Kidney (tissue), 22 donors: ENCODE measurements at places on chromosomes 7 and 10. TPM values are rescaled to one million over a fixed set of nuclear protein-coding genes. Genes with fewer than 3 reads are reported as not detected.

GRCh38 chr10:113438652-113439051 lies 114.2 kb upstream of the HABP2 start:
- DNase-seq: no peak

- DNase-seq: no peak
Measured at GRCh38 chr10:133315847-133316246, 7.1 kb downstream of the ZNF511 start.

GRCh38 chr10:70699063-70699658 lies 26.9 kb downstream of the ADAMTS14 start:
- no peak for DNase-seq

DNA sequence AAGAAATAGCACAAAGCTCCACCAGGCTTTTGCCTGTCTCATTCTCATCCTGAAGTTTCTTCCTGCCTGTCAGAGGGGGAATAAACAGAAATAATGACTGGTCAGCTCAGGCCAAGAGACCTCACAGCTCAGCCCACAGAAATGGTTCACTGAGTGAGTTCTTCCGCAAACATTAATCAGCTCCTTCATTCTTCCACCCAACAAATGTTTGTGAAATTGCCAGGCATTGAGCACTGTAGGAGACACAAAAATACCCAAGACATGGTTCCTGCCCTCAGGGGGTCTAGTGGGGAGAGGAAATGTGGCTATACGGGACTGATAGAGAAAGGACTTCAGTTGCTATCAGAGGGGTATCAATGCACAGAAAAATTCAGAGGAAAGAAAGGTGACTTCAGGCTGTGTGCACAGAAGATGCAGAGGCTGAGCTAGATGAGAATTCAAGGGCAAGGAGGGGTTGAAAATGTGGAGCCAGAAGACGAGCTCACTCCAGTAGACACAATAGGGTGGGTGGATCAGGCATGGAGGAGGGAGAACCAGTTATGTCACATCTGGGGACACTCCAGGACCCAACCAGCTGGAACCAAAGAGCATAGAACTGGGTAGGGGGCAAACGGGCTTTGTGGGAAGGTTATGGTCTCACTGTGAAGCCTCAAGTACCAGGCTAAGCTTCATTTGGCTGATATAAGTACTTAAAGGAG lies 20.9 kb downstream of the MYOF start:
- DNase-seq: no peak

DNA sequence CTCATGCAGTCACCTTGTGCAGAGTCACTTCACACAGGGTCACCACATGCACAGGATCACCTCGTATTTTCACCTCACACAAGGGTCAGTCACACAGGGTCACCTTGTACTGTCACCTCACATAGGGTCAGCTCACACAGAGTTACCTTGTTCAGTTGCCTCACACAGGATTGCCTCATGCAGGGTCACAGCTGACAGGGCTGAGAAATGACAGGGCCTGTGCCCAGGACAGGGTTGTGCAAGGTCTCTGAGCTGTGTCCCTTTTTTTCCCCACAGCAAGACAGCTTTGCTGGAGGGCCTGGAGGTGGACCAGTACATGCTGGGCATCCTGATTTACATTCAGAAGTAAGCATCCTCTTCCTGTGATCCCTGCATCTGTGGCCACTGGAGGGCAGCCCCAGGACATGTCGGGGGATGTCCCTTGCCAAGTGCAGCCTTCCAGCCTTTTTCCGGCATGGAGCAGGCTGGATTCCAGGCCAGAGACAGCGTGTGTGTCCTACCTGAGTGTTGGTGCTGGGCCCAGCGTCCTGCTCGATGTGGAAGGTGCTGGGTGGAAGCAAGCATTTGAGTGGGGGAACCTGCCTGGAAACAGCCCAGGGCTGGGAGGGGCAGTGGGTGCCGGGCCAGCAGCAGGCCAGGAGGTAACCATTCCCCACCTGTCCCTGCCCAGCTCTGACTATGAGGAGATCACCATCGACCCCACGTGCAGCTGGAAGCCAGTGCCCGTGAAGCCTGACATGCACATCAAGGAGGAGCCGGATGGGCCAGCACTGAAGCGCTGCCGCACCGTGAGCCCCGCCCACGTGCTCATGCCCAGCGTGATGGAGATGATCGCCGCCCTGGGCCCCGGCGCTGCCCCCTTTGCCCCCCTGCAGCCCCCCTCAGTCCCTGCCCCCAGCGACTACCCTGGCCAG lies 16.3 kb downstream of the ZMIZ2 start:
- DNase-seq: no peak

GRCh38 chr7:98629001-98629431 lies 11.9 kb downstream of the NPTX2 start:
- no peak for DNase-seq

DNA sequence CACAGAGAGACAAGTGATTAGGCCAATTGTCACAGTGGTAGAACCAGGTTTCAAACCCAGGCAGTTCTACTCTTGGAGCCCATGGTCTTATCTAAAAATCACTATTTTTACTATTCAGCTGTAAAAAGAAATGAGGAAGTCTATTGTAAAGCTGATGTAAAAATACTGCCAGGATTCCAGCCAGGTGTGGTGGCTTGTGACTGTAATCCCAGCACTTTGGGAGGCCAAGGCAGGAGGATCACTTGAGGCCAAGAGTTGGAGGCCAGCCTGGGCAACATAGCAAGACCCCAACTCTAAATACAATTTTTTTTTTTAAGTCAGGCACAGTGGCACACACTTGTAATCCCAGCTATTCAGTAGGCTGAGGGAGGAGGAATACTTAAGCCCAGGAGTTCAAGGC lies 40.4 kb downstream of the HIP1 start:
- no peak for DNase-seq

DNA sequence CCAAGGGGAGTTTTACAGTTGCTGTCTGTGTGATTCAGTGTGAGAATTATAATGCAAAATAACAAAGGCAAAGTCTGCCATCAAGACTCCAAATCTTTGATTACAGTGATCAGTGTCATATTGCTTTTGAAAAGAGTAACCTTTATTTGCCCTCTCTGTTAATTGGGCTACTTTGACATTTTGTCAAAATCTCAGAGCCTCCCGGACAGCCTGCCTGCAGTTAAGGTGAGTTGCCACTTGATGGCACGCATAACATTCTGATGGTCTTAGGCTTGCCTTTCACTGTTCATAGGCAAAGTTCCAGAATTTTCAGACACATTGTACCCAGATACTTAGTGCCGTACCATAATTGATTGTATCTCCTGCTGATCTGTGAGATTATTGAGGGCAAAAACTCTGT lies 253.5 kb downstream of the ABCA13 start:
- peak; percentile 9 for DNase-seq

GRCh38 chr7:139321071-139321745 lies 19.9 kb upstream of the FMC1 start:
- DNase-seq: peak; percentile 24

DNA sequence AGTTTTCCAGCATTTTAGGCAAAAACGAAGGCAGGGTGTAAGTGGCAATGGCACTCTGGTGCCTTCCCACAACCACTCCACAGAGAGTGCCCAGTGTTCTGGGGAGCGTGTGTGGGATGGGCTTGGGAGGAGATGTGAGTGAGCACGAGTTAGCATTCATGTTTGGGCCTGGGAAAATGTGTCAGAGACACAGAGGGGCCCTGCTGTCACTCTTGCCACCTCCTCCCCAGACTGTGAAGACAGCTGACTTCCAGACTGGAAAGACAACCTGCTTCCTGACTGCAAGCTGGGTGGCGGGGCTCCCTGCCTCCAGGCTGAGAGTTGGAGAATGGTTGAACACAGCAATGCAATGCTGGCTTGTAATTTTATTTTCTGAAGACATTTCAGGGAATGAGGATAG lies 454.5 kb upstream of the ZMIZ1 start:
- DNase-seq: no peak

DNA sequence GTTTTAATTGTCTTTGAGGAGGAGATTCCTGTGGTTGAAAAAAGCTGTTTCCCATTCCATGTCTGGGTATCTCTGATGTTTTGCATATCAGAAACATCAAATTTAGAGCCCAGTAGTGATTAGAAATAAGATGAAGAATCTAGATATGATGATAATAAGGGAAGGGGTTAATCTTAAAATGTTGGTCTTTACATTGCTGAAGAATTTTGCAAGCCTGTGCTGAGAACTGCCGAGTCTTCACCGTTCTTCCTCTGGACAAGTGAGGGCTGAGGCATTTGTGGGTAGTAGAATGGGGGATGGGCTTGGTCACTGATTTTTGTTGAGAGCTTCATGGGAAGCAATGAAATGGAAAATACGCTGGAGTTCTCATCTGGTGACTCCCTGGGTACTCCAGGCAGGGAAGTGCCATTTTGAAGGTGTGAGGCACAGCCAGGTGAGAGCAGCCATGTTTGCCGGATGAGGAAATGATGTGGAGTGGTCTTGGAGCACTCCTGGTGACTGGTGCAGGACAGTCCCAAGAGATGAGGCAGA lies 10.2 kb downstream of the TCF7L2 start:
- no peak for DNase-seq

DNA sequence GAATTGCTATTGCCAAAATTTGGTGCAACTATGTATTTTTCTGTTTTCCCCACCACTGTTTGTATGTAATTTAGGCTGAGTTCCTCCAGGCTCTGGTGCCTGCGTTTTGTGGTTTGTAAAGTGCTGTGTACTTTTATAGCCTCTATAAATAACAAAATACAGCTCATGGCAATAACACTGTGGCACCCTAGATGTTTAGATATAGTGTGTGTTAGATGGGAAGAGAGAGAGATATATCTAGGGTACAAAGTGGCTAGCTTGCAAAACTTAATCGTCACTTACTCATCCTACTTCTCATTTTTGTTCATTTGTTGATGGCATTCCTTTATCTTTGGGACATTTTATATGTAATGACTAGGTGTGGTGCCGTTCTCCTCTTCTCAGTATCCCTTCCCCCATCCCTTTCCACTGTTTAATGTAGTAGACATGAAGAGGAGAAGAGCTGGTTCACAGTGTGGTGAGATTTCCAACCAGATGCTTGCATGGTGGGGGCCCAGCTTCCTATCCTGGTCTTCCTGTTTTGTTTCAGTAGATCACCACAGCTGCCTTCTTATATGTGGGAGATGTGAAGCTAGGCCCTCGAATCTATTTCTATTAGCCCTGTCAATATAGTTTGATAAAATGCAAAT lies 115.0 kb downstream of the SND1 start:
- no peak for DNase-seq

DNA sequence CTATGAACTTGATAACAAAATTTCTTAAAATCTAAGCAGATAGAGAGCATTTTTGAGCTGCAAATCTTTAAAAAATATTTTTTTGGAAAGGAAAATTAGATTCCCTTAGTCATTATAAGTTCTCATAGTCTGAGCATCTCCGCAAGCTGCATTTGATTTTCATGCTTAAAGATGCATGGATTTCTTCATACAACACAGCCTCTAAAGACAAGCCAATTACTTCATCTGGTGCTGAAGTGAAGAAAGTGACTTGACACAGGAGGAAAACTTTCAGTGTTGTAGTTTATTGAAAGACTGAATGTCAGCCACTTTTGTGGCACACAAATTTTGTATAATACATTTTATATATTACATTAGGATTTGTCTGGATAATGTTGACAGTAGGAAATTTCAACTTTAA lies 22.5 kb downstream of the SEMA3D start:
- DNase-seq: no peak

DNA sequence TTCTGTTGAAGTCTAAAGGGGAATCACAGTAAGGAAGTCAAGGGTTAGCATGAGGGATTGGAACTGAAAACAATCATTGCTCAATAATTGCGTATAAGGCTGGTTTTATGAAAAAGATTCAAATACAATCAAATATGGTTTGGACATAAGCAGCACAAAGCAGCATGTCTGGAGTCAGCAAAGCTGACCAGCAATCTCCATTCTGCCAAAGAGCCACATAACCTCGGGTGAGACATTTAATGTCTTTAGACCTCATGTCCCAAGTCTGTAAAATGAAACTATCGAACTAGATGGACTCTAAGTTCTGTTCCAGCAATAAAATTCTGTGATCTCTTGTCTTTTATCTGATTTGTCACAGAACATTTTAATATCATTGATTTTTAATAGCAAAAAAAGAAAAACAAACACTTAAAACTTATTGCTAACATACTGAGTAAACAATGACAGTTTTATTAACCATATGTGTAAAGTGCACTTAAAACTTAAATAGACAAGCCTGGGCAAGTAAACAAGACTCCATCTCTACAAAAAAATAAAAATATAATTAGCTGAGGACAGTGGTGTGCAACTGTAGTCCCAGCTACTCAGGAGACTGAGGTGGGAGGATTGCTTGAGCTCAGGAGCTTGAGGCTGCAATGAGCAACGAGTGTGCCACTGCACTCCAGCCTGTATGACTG lies 217.0 kb downstream of the MAGI2 start:
- no peak for DNase-seq

- no peak for DNase-seq
Measured at GRCh38 chr7:12062062-12062461, 149.0 kb upstream of the TMEM106B start.

GRCh38 chr10:80473692-80474596 lies 19.8 kb downstream of the TSPAN14 start:
- no peak for DNase-seq

DNA sequence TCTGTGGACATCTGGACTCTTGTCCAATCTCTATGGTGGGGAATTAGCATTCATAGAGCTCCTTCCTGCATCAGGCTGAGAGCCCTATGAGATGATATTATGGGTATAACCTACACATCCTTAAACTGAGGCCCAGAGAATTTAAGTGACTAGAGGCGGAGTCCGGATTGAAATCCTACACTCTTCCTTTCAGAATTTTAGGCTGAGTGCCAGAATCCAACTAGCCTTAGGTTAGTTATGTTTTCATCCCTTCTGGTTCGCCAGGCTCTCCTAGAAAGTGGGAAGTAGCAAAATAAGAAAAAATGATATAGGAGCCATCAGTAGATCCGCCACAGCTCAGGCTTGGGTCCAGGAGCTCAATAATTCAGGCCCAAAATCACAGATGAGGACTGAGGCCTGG lies 212.5 kb downstream of the GLI3 start:
- DNase-seq: no peak

DNA sequence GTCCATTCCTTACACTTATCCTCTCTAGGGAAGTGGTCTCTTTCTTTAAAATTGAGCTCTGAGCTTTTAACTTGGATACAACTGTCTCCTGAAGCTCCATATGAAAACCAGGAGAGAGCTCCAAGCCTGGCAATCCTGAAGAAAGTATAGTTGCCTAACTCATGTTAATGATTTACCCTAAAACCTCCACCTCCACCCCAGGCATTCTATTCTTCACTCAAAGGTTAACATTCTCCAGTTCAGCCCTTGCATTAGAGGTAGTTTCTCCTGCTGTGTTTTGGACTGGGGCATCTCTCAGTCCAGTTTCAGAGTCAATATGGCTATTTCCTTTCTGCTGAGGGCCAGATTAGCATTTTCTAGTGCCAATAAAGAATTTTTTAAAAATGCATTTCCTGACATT lies 195.5 kb downstream of the SLC25A13 start:
- DNase-seq: no peak

The FAM25G gene
- not detected for total RNA-seq

The GIMAP5 gene
- total RNA-seq: 30.0 TPM

The ELMO1 gene
- 35.4 TPM for total RNA-seq

The TRIM73 gene
- 4.3 TPM for total RNA-seq
